ENCODE measurements at places on chromosomes 1 and 21.

DNA sequence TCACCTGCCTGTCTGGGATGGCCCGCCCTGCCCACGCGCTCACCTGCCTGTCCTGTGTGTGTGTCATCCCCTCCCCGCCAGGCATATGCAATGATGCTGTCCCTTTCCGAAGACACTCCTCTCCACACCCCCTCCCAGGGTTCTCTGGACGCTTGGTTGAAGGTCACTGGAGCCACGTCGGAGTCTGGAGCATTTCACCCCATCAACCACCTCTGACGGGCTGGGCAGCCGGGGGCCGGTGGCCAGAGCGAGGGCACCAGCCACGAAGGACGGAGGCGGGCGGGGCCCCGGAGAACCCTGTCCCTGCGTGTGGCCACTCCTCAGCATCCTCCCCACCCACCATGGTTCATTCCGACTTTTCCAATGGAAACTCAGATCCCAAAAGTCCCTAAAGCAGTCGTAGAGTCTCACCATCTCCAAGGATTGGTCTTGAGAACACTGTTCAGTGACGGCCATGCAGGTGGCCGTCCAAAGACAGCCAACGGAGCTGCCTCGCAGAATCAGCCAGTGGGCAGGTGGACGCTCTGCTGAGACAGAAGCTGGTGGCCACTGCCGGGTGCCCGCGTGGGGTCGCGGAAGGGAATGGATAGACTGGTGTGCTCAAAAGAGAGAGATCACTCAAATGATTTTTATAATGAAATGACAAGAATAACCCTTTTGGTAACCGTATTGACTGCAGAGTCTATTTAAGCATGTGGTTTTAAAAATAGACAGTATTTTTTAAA, 20.7 kb upstream of the ARHGEF16 start:
- no peak for DNase-seq

GRCh38 chr1:225607355-225607754, 45.6 kb downstream of the ENAH start:
- DNase-seq: no peak

GRCh38 chr21:45570826-45571601, 28.8 kb upstream of the SLC19A1 start:
- no peak for DNase-seq

GRCh38 chr1:88961647-88962275, 30.7 kb downstream of the KYAT3 start:
- no peak for DNase-seq

DNA sequence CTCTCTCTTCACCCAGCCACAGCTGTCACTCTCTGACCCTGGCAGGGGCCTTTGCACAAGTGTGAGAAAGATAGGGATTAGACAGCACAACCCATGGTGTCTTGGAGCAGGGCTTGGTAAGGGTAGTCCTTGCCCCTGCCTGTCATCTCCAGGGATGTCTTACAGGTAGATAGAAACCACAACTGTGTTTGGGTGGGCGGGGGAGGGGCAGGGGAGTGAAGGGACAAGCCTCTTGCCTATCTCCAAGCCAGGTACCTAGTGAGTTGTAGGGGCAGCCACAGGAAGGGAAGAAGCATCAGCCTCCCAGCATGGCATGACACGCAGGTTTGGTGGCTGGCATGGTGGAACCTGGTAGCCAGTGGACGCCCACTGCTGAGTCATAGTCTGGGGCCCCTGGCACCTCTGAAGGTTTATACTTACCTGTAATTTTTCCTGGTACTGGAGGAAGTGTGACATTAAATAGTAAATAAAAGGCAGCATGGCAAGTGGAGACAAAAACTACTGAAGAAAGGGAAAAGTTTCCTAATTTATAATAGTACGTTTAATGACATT, 97.5 kb downstream of the CLEC20A start:
- DNase-seq: no peak

DNA sequence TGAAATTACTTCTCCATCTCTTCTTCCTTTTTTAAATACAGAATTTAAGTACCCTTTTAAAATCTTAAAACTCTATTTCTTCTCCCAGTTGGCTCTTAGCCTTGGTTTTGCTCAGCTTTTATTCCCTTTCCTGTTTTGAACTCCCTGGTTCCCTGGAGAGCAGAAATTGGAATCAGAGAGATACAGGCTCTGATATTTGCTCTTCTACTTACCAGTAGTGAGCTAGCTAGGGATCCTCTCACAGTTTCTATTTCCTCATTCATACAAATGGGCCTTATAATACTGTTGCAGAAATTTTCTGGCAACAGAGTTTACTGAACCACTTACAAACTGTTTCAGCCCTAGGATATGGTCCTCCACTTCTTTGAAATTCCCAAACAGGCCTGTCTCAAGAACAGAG, 606.3 kb downstream of the NUF2 start:
- DNase-seq: no peak

GRCh38 chr1:56477164-56478111, 101.9 kb downstream of the PLPP3 start:
- no peak for DNase-seq

GRCh38 chr1:248599396-248599795, 1.9 kb upstream of the OR2T10 start:
- no peak for DNase-seq

GRCh38 chr1:94739521-94740061, 80.6 kb upstream of the SLC44A3 start:
- no peak for DNase-seq

- no peak for DNase-seq
These were observed 22.3 kb downstream of the ACP6 start for GRCh38 chr1:147647796-147648633.

GRCh38 chr1:224726441-224727182, 110.5 kb downstream of the CNIH3 start:
- no peak for DNase-seq

GRCh38 chr1:14390816-14391215, 207.7 kb upstream of the KAZN start:
- no peak for DNase-seq

DNA sequence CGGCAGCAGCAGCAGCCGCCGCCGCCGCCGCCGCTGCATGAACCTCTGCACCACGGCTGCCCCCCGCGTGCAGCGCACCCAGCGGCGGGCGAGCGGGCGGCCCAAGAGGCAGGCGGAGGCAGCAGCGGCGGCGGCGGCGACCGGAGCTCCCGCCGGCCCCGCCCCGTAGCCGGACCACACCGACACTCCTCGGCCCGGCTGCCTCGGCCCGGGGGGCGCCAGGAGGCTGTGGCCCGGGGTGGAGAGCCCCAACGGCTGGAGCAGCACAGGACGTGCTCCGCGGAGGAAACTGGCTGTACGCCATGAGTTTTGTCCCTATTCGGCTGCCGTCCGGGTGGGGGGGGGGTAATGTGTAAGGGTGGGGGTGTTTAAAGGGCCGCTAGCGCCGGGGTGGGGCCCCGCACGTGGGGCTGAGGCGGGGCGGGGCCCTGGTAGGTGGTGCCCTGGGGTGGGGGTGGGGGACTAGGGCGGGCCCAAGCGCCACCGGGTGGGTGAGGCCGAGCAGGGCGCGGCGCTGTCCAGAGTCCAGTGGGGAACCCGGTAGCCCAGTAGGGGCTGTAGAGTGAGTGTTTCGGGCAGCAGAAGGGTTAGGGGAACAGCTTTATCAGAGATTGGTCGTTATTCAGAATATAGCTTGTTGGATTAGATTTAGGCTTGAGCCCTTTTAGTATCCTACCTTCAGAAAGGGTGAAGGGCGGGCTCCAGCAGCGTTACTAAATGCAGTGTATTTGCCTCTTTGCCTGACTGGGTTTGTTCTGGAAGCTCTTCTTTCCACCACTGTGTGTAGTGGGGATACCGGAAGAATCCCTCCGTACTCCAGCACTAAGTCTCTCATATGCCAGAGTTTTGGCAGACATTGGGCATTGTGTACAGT, at the start of gene FAM78B:
TSS of gene FAM78B (minus strand) at position 304 of the 874 bp plus-strand sequence. CDS start 753 bp downstream, outside the sequence.
- no peak for DNase-seq

- DNase-seq: no peak
These were observed 1705.3 kb downstream of the NCAM2 start for GRCh38 chr21:22703521-22703920.

DNA sequence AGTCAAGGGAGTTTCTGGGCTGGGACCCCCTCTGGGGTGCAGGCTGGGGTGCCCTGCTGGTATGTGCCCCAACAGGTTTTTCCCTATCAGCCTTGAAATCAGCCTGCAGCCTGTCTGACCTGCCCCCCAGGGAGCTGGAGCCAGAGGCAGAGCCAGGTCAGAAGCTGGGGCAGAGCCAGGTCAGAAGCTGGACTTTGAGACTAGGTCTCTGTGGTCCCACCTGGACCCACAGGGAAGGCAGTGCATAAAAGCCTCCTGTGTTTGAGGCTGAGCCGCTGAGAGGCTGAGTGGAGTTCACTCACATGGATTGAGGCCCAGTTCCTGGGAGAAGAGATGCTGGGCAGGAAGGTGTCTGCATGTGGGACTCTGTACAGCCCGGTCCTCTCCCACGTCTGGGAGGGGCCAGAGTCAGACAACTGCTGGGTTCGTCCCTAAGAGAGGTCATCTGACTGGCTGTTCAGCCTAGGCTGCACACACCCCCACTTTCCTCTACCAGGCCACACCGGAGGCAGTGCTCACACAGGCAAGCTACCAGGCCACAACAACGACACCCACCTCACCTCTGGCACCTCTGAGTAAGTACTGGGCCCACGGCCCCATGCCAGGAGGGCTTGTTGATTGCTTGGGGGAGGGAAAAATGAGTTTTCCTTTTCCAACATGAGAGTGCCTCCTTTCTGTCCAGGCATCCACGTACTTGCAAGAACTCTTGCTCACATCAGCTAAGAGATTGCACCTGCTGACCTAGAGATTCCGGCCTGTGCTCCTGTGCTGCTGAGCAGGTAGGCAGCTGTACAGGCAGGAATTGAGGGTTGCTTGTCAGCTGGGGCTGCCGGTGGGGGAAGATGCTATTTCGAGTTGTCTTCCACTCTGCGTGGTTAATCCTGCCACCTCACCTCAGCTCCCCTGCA, at the start of gene ANXA9:
TSS of gene ANXA9 (plus strand) at position 488 of the 908 bp plus-strand sequence. CDS start 814 bp downstream, outside the sequence.
- no peak for DNase-seq

GRCh38 chr1:113136476-113136875, 63.5 kb downstream of the LRIG2 start:
- DNase-seq: no peak

GRCh38 chr1:233570216-233570615, 43.7 kb upstream of the KCNK1 start:
- DNase-seq: no peak

DNA sequence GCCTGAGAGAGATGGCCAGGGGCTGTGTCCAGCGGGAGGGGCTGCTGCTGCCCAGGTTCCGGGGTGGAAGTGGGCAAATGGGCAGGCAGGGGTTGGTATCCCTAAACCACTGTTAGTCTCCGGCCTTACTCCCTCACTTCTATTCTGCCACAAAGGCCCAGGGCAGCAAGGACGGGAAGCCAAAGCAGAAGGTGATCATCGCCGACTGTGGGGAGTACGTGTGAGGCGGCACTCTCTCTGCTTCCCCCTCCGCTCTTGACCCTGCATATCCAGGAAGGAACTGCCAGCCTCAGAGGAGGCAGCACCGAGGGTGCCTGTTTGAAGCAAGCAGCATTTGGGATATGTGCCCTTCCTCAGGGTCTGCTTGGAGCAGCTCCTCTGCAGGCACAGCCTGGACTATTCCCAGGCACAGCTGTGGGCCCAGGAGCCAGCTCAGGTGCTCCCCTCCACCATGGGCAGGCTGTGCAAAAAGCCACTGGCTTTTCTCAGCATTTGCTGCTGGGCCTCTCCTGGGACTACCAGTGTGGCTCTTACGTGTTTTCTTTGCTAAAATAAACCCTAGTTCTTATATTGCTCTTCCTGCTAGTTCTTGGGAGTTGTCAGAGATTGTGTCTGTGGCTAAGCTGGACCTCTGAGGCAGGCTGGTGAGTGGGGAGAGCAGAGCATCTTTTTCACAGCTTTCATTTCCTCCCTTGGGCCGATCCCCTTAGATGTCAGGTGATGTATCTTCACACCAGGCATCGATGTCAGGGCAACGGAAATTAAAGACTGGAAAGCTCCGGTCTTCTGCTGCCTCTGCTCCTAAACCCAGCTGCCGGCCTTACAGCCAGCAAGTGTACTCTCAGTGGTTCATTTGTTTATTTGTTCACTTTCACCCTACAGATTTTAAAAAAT, 14.7 kb downstream of the PPIE start:
- no peak for DNase-seq

DNA sequence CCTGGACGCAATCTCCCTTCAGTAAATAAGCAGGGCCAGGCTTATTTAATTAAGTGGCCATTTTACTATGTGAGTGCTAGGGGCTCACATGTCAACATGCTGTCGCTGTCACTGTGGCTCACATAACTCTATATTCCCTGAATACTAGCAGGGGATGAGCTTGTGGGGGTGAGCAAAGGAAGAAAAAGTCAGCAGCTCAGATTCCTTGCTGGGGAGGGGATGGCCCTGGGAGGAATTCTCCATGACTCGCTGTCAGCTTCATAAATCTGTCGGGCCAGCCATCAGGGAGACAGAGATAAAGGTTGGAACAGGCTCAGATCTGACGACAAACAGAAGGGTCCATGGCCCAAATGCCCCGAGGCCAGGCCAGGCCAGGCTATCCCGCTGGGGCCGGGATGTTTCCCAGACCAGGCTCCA, 26.0 kb upstream of the PLEKHG5 start:
- DNase-seq: no peak

DNA sequence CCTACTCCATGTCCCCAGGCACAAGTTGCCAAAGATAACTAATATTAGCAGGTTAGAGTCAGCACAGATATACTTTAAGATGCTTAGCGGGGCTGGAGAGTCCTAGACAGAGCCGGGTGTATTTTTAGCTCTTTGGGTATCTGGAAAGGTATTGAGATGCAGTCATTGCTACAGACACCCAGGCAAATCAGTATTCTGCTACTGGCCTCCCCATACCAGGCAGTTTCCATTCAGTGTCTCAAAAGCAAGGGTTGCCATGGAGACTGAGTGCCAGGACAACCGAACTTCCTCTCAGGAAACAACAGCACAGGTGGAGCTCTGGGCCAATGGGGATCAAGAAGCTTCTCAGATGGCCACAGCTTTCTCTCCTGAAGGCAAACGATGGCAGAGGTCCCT, 45.3 kb downstream of the KCNC4 start:
- no peak for DNase-seq

- no peak for DNase-seq
These were observed 23.2 kb downstream of the F5 start for GRCh38 chr1:169563019-169563615.

DNA sequence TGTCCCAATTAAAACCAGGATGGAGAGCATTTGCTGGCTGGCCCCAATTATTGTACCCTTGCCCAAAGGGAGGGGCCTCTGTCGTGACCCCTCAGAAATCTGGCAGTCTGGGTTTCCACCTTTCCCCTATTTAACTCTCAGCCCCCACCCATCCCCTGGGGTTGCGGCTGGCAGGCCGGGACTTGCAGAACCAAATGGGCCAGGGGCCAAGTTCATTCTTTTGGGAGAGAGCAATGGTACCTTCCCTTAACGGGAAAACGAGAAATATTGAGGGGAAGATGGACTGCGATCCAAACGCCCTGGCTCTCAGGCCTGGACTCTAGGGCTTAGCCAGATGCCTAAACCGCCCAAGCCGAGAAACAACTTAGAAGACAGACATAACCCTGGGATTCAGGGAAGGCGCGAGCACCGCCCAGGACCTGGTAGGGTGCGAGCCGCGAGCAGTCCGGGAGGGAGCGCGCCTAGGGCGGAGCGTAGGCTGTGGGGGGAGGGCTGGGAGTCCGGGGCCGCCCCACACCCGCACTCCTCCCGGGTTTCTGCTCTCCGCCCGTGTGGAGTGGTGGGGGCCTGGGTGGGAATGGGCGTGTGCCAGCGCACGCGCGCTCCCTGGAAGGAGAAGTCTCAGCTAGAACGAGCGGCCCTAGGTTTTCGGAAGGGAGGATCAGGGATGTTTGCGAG, at the start of gene SLC27A3:
TSS of gene SLC27A3 (plus strand) at position 628 of the 678 bp plus-strand sequence. CDS start 91 bp downstream, outside the sequence.
- DNase-seq: no peak

Measured in stimulated activated CD4-positive, alpha-beta T cell treated with anti-CD3 and anti-CD28 coated beads, Interleukin-1b, Interleukin-23, amount 100 ng/mL, for 1 hour (primary cell).